Ovary (tissue), 10 donors: ENCODE measurements at places on chromosomes 6 and 20. TPM values are rescaled to one million over a fixed set of nuclear protein-coding genes. Genes with fewer than 3 reads are reported as not detected.

- H3K27me3 ChIP-seq: no peaks in the 10 kb centered on the region
- peaks cover 1% of the 10 kb centered on the region for H3K4me1 ChIP-seq
- no peaks in the 10 kb centered on the region for H3K36me3 ChIP-seq
- no peak overlapping the region for H3K4me3 ChIP-seq
- no peak for DNase-seq
Measured at GRCh38 chr6:41934278-41935192, 7.1 kb downstream of the CCND3 start.

GRCh38 chr6:106974999-106975737 lies 639 bp upstream of the CD24 start:
- H3K4me3 ChIP-seq: peak overlapping the region; percentile 47
- no peaks in the 10 kb centered on the region for H3K27me3 ChIP-seq
- DNase-seq: no peak
- no peak overlapping the region for H3K27ac ChIP-seq
- H3K4me1 ChIP-seq: peaks cover 2% of the 10 kb centered on the region

DNA sequence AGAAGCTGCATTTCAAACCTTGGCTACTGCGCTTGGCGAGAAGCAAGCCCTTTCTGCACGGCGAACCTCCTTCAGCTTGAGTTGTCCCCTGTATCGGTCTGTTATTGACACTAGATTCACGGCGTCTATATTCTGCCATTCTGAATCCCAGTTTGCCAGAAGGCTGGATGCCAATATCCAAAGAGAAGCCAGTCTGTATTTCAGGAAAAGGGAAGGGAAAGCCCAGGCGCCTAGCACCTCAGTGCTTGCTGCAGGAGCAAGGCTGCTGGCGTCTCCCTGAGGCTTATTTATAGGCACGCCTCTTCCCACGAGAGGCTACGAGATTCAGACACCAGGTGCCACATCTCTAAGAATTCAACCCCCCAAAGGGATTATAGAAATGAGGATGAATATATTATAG lies 89.6 kb upstream of the CDH4 start:
- DNase-seq: no peak
- H3K4me3 ChIP-seq: no peak overlapping the region
- no peaks in the 10 kb centered on the region for H3K4me1 ChIP-seq
- H3K27me3 ChIP-seq: no peaks in the 10 kb centered on the region
- no peaks in the 10 kb centered on the region for H3K36me3 ChIP-seq

DNA sequence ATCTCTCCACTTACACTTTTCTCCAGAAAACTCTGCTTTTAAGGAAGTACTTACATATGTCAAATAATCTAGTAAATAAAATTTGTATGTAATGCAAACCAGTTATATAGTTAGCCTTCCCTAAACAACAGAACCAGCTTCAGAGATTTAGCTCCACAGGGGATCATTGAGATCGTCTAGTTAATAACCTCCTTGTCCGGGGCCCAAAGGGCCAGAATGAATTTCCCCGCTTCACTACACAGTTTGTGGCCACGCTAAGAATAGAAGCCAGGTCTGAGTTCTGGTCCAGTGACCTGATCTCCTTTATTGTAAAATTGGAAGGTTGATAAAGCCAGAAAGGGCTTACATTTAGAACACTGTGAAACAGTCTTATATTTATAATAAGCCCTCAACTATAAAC lies 245.2 kb downstream of the TPBG start:
- no peaks in the 10 kb centered on the region for H3K4me1 ChIP-seq
- no peak overlapping the region for H3K4me3 ChIP-seq
- no peak overlapping the region for H3K27ac ChIP-seq
- DNase-seq: no peak
- H3K27me3 ChIP-seq: no peaks in the 10 kb centered on the region
- no peaks in the 10 kb centered on the region for H3K36me3 ChIP-seq

DNA sequence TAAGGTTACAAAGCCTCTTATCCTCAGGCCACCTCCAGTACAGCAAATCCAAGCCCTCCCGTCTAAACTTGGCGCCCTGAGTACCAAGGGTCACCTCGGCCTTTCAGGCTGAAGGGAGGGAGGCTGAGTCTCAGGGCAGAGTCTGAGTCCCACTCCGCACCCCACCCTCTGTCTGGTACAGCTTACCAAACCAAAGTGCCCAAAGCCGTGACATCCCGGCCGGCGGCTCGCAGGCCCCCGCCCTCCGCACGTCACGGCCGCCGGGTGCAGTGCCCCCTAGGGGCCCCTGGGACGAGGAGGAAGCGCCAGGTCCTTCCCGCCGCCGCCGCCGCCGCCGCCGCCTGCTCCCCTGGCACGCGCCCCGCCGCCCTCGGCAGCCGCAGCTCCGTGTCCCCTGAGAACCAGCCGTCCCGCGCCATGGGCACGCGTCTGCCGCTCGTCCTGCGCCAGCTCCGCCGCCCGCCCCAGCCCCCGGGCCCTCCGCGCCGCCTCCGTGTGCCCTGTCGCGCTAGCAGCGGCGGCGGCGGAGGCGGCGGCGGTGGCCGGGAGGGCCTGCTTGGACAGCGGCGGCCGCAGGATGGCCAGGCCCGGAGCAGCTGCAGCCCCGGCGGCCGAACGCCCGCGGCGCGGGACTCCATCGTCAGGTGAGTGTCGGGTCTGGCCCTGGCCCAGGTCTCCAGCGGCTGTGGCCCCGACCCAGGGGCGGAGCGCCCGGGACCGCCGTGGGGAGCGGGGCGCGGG lies at the start of gene MTHFD1L:
TSS of gene MTHFD1L (plus strand) at position 297 of the 741 bp plus-strand sequence. CDS start at position 418, 121 bp downstream.
- no peaks in the 10 kb centered on the region for H3K36me3 ChIP-seq
- DNase-seq: peak; percentile 81
- peak within 1 kb of the TSS; percentile 64 for H3K4me3 ChIP-seq
- H3K27ac ChIP-seq: peak within 1 kb of the TSS; percentile 88

- no peaks in the 10 kb centered on the region for H3K27me3 ChIP-seq
- no peak overlapping the region for H3K4me3 ChIP-seq
- H3K36me3 ChIP-seq: no peaks in the 10 kb centered on the region
- no peak for DNase-seq
Measured at GRCh38 chr6:157019115-157019641, 242.0 kb downstream of the ARID1B start.

DNA sequence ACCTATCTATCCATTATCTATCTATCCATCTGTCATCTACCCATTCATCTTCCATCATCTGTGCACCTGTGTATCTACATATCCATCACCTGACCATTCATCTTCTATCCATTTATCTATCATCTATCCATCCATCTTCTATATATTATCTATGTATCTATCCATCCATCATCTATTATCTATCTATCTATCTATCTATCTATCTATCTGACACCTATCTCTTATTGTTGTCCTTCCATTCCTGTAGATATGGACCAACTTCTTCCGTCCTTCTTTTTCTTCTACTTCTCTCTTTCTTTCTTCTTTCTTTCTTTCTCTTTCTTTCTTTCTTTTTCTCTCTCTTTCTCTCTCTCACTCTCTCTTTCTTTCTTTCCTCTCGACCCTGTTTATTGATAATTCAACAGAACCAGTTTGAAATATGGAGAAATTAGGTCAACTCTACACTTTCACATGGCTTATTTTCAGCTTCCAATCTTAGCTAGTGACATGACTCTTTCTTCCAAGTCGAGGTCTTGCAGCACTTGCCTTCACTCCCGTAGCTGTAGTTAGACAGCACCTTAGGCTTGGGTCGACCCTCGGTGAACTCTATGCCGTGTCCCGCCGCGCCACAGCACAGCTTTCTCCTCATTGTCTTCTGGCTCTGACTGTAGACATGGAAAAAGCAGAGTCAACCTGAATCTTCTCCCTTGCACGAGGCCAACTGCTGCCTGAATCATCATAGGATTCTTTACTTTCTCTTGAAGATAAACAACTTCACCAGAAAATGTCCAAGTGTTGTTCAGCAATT lies 110.4 kb upstream of the EXOC2 start:
- no peaks in the 10 kb centered on the region for H3K27me3 ChIP-seq

DNA sequence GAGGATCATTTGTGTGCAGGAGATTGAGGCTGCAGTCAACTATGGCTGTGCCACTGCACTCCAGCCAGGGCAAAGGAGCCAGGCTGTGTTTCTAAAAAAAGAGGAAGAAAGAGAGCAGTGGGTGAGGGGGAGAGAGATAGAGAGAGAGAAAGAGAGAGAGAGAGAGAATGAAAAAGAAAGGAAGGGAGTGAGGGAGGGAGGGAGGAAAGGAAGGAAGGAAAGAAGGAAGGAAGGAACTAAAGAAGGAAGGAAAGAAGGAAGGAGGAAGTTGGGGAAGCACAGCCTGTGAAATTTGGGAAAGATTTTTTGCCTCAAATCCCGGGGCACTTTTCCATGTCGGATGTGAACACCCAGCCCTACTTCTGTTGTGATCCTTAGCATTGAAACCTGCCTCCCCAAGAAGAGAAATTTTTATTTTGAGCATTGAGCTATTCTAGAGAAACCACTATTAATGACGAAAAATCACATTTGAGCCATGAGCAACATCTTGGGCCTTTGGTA lies 57.8 kb downstream of the FOXA2 start:
- no peak overlapping the region for H3K4me3 ChIP-seq
- no peaks in the 10 kb centered on the region for H3K27me3 ChIP-seq
- DNase-seq: no peak
- H3K4me1 ChIP-seq: no peaks in the 10 kb centered on the region

DNA sequence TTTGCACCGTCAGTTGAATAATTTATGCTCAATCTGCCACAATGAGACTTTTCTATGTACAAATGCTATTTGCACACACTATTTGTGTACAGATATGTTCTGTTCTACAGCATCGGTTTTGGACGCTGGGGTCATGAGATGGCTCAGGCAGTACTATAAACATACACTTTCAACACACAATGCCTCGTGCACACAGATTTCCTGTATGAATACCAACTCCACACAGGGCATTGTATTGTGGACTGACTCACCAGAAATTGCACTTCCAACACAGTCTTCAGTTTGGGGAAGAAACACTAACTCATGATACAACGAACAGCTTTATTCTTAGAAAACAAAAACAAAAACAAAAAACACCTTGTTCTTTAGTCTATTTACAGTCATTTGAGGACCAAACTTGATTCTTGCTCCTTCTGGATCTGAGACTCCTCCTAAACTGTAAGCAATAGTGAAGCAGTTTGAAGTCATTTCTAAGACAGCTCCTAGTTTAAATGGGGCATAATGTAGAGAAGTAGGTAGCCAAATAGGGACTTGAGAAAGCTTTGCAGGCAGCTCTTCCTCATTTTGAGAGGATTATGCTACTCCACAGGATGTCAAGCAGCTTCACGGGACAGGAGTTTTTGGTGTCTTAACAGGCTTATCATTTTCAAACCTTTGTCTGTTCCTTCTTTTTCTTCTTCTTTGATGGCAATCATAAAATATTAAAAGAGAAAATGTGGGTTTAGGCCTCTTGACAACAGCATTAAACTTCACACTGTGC lies 33.7 kb downstream of the GJA10 start:
- DNase-seq: no peak
- H3K4me1 ChIP-seq: no peaks in the 10 kb centered on the region
- no peaks in the 10 kb centered on the region for H3K36me3 ChIP-seq
- H3K27me3 ChIP-seq: no peaks in the 10 kb centered on the region
- H3K4me3 ChIP-seq: no peak overlapping the region

Gene PRSS35
- total RNA-seq: 4.9 TPM

Gene ID4
- 20.7 TPM for total RNA-seq

Gene LAMA2
- total RNA-seq: 145 TPM

Gene HLA-DQB1
- 2.7 TPM for total RNA-seq

Gene ATP9A
- 34.9 TPM for total RNA-seq

Gene CST8
- not detected for total RNA-seq
